ENCODE measurements at places on chromosomes 2 and 18.
A peak's percentile ranks its signal among the peaks of the same experiment; 100 is the strongest.

- no peak for DNase-seq
Measured at GRCh38 chr2:23691565-23691964, 235.4 kb downstream of the ATAD2B start.

DNA sequence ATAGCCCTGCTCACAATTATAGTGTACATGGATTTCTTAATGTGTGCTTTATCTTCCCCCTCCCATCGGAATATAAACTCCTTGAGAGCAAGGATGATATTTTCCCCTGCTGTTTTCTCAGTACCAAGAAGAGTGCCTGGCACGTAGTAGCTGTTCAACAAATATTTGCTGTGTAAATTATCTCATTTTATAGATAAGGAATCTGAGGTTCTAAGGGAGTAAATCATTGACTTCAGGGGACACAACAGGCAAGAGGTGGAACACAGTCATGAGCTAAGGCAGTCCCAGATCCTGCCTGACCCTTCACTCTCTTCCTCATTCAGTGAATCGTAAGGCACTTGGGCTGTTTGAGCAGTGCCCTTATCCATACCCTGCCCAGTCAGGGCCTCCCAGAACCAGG, 187.3 kb upstream of the TNP1 start:
- no peak for DNase-seq

- no peak for DNase-seq
Measured at GRCh38 chr18:76859474-76860339, 37.4 kb downstream of the ZNF236 start.

- no peak for DNase-seq
Measured at GRCh38 chr2:126796931-126797621, 101.6 kb upstream of the TEX51 start.

GRCh38 chr2:24262421-24262970, 87.6 kb downstream of the FAM228A start:
- peak; percentile 17 for DNase-seq

GRCh38 chr18:74975001-74975400, 233.9 kb downstream of the PTGR3 start:
- DNase-seq: no peak

DNA sequence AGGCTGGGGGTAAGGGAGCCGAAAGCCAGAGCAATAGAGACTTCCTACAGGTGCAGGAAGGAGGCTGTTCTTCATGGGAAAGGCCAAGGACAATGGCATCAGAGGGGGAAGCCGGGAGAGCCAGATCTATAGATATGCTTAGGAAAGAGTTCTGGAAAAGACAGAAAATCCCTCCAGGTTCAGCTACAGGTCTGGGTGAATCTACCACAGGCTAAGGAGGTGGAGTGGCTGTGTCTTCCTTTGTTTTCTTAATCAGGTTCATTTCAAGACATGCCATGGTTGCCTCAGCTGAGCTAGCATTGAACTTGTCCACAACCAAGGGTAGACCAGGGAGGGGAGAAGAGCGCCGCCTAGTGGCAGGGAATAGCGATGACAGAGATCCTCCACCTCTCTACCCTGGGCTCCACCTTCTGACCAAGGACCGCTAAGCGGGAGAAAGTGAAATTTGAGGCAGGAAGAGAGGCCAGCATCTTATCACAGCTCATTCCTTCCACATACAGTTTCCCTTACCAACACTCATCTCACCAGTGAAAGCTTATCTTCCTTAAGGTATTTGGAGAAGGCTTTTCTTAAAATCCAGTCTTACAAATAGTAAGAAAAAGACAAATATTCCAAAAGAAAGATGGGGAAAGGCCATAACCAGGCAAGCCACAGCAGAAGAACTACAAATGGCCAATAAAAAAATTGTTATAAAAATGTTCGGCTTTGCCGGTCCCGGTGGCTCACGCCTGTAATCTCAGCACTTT, 74.2 kb downstream of the VIT start:
- DNase-seq: no peak

DNA sequence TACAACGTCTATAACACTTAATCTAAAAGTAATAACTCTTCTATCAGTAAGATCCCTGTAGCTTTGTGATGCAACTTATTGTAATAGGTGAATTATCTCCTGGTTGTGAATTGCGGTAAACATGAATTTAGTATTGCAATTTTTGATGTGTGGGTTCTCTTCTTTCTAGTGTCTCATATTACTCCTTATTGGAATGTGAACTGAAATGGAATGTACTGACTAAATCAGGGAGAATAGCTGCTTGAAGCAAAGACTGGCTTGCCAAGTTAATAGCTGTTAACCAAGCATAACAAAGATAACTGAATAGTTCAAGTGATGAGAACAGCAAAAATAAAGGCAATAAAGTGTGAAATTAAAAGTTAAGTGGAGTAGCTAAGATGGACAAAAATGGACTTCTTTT, 60.5 kb upstream of the TFPI start:
- DNase-seq: no peak

DNA sequence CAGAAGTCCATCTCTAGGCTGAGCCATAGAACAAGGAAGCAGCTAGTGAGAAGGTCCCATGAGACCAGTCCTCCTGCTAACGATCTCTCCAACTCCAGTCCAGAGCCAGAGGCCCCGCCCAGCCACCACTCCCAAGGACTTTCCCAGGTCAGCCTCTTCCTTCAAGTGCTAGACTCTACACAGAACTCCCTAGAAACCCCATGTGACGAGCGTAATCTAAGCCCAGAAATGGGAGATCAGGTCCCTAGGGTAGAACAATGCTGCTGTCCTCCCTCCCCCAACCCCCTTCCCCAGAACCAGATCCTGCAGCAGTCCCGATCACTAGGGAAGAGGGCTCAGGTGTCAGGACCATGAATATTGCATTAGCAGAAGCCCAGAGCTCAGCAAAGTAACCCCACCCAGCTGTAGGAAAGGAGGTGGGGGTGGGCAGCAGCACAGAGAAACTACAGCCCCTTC, 6.9 kb downstream of the DCTN1 start:
- DNase-seq: no peak

GRCh38 chr2:234536178-234536965, 39.5 kb upstream of the ARL4C start:
- no peak for DNase-seq

- DNase-seq: no peak
Measured at GRCh38 chr2:21163213-21163612, 39.4 kb downstream of the TDRD15 start.

Measured in brain pericyte (primary cell).